ENCODE measurements at places on chromosomes 2 and 18.

GRCh38 chr18:70931942-70932814, 643.3 kb downstream of the SOCS6 start:
- DNase-seq, result no peak

GRCh38 chr2:142994665-142995064, 117.2 kb downstream of the KYNU start:
- DNase-seq, result no peak

- no peak for DNase-seq
Measured at GRCh38 chr2:212147921-212148513, 390.6 kb downstream of the ERBB4 start.

- no peak for DNase-seq
Measured at GRCh38 chr2:145265244-145265643, 745.3 kb upstream of the ZEB2 start.

GRCh38 chr2:53629501-53629900, 138.1 kb upstream of the CHAC2 start:
- DNase-seq, result no peak

Measured in activated T-helper 2 cell treated with anti-CD3 and anti-CD28 coated beads, Interferon-gamma antibody, Interleukin-2, Interleukin-4, amounts not matched to agents 10 μg/mL and 5 μg/mL and 100 μg/mL, durations not matched to agents 14 hours and 24 hours and 36 hours (primary cell).